ENCODE measurements at places on chromosomes 4 and X.

GRCh38 chr4:912548-913279 lies 19.4 kb downstream of the GAK start:
- DNase-seq = no peak

DNA sequence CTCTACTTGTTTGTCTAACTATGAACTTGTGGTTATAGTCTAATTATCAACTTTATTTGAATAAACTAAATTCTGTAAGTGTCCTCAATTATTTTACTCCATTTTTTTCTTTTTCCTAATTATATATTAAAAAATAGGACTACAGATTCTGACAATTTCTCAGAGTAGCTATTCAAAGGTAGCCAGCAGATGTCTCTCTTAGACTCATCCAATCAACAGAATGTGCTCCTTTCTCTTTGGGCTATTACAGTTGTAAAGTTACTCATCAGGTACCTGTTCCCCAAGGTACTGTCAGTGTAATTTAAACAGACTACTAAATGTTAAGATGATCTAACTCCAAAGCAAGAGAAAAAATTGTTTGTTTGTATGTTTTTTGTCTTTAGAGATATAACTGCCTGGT lies 248.6 kb downstream of the PCDH18 start:
- no peak for DNase-seq

DNA sequence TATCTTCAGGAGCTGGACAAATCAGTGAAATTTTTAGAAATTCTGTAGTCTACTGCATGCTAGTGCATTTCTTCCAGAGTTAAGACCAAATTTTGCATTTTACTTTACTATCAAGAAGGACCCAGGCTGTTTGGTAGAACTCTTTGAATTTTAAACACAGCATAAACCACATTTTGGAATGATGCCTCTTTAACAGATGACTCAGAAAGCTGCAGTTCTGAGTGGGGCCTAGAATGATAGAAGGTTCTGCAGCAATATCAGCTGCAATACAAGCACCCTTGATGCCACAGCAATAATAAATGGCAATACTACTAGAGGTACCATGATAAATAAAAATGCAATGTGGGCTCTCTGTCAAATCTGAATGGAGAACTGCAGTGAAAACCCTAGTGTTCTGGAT lies 198.7 kb downstream of the TMA16 start:
- DNase-seq = no peak

DNA sequence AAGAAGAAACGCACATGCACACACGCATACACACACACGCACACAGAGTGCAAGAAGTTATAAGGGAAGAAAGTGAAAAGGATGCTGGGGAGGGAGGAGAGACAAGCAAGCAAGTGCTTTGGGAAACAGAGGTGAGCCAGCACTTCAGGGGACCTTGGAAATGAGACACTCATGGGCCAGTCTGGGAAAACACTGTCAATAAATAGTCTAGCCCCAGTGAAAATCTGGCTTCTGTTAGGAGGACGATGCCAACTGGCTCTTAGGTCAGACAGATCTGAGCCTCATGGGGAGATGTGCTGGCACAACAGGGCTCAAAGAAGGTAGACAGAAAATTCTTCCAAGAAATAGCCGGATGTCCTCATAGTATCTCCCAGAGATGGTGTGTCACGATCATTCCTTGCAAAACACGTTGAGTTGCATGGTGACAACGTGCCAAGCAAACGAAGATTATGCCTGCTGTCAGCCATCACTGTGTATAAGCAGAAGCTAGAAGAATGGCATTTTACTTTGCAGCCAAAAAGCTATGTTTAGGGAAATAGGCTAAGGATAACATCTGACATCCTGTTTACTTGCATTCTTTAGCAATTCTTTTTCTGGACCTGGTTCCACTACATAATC lies 557 bp upstream of the ARHGEF6 start:
- no peak for DNase-seq

DNA sequence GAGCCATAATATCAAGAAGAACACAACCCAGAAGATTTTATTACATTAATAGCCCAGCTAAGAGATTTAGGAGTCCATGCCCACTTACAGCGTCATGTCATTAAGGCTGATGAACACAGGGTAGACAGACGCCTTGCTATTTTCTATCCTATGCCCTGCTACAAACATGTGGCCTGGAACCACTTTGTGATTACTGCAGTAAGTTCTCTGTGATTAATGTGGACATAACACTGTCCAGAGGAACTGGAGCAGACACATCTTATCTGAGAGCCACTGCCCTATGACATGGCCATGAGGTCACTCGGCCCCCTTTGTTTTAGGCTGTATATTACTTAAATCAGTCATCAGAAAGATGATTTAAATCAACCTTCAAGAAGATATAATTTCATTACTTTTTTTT lies 211.7 kb downstream of the MAML3 start:
- no peak for DNase-seq
